ENCODE measurements at places on chromosomes 3 and 15. TPM values are rescaled to one million over a fixed set of nuclear protein-coding genes. Genes with fewer than 3 reads are reported as not detected.

The GOLGA6L2 gene
- total RNA-seq, result not detected

The CIAO2A gene
- total RNA-seq, result 46.6 TPM

The CLDN18 gene
- not detected for total RNA-seq

The TEX55 gene
- not detected for total RNA-seq

The HHLA2 gene
- under 0.01 TPM for total RNA-seq

The FAM3D gene
- 0.51 TPM for total RNA-seq

The STRA6 gene
- not detected for total RNA-seq

The LYZL4 gene
- not detected for total RNA-seq

The KNG1 gene
- total RNA-seq, result not detected

The HHATL gene
- not detected for total RNA-seq

The SMCO1 gene
- not detected for total RNA-seq

The PTPN23 gene
- 41.4 TPM for total RNA-seq

The KBTBD13 gene
- not detected for total RNA-seq

The TXNRD3 gene
- 7.3 TPM for total RNA-seq

DNA sequence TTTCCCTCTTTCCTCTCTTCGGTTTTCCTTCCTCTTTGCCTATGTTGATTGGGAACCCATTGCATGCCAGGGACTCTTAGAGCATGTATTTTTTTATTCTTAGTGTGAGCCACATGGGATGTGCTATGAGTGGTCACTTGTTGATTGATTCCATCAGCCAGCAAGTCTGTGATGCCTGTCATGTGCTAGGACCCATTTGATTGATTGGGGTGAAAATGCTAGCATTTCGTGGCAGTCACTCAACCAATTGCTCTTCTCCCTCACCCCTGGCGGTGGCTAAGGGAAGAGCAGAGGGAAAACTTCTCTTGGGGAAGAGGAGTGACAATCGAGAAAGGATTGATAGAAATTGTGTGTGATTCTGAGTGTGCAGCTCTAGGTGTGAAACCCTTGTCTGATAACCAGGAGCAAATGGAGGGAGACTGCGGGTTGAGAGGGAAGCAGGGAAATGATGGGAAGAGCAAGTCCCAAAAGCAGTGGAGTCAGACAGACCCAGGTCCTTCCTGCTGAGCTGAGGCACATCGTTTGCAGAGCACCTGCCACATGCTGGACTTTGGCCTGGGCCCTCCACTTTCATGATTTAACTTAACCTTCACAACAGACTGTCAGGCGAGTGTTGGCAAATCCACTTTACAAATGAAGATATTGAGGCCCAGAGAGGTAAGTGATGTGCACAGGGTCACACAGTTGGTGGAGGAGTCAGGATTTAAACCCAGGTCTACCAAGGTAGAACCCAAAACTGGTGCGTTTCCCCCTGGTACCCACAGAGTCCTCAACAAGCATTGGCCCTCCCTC, 40.0 kb downstream of the SLC6A11 start:
- DNase-seq, result no peak

DNA sequence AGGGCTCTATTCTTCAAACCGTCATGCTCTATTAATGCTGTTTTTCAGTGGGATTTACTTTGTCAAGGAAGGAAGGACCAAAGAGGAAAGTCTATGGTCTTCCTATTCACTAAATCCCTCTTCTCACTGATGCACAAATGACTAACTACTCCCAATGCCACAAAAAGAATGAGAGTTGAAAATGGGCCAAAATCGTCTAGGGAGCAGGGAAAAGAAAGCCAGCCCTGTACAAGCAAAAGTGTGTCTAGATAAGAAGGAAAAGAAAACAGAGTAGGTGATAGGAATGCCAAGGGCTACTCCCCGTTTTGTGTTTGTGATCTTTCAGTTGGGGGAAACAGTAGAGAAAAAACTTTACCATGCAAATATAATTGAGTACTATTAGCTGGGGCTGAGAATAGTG, 97.2 kb upstream of the TMCO5A start:
- DNase-seq, result no peak

DNA sequence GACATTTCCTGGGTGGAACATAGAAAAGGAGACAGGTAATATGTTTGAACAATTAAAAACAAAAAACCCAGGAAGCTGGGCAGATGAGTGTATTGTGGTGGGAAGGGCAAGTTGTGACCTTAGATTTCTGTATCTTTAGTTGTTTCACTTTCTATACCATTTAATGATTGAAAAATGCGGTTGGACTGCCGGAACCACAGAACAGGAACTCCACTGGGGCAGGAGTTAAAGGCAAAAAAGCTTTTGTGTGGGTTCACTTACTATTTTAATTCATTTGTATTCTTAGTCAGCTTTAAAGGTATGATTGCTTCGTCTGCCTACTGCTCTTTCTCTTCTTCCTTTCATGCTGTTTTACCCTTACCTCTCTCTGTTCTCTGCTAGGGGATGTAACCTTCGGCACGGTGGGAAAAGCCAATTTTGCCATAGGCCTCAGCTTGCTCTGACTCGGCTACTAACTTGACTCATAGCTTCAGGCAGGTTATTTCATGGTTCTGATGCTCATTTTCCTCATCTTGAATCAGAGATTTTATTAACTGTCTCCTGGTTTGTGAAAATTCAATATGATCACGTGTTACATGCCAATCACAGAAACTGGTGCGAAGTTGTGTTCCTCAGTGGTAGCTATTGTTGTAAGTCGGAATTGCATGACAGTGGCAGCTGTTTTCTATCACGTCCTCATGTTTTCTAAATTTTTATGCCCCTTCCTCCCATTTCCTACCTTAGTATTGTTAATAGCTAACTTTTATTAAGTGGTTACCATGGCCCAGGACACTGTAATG, 1.6 kb upstream of the MCTP2 start:
- DNase-seq, result no peak

GRCh38 chr3:20478436-20478835, 292.4 kb upstream of the SGO1 start:
- peak; percentile 7 for DNase-seq

DNA sequence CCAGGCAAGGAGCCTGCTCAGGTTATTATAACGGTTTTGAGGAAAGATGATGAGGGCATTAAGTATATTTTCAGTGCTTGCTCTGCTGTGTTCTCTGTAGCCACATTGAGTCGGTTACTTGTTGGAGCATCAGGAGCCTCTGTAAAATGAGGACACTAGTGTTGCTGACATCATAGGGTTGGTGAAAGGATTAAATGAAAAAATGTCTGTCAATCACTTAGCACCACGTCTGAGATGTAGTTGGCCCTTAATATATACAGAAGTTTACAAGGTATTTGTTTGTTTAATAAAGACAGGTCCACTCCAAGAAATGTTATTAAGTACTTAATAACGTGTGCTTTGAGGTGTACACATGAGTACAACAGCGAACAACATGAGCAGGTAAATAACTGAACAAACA, 735 bp upstream of the SLC25A26 start:
- peak; percentile 4 for DNase-seq

GRCh38 chr3:141266797-141267555, 35.4 kb downstream of the PXYLP1 start:
- DNase-seq, result peak; percentile 7

GRCh38 chr3:188407158-188407880, 253.4 kb downstream of the LPP start:
- DNase-seq, result no peak

DNA sequence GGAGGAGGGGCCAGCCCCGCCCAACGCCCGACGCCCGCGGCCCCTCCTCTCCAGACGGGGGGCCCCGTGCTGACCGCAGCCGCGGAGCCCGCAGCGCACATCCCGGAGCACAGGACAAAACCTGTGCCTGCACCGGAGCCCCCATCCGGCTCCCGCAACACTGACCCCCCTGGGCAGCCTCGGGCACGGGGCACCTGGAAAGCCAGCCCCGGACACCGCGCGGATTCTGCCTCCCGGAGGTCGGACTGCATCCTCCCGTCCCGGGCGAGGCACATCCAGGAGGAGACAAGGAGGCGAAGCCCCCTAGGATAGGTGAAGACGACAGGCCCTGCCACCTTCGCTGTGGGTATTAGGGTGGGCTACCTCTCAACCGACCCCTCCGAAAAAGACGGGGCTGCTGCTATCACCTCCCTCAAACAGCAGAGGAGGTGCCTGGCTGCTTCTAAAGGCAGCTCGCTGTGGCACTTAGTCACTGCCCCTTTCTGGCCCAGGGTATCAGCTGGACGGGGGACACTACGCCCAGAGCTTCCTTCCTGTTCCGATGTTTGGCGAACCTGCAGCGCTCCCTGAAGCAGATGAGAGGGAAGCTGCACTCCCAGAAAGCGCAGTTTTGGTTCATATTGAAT, 10.6 kb downstream of the XXYLT1 start:
- peak; percentile 55 for DNase-seq

GRCh38 chr3:113051787-113052186, 61.0 kb downstream of the GTPBP8 start:
- DNase-seq, result no peak

DNA sequence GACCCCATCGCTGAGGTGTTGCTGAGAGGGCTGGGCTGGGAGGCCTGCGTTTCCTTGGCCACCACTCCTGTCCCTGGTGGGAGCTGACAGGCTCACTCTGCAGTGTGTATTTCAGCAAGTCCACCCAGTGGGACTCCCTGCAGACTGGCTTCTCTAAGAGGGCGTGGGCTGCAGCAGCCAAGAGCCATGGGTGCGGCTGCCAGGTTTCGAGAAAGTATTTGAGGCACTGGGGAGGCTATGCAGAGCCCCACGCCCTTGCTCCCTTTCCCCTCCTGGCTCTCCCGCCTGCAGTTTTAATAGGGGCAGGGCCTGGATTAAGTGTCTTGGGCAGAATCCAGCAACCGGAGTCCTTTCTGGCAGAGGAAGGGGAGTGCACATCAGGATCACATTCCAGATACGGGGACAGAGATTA, 242.1 kb downstream of the THSD4 start:
- DNase-seq, result no peak

GRCh38 chr3:187849016-187849654, 103.9 kb upstream of the BCL6 start:
- DNase-seq, result no peak

DNA sequence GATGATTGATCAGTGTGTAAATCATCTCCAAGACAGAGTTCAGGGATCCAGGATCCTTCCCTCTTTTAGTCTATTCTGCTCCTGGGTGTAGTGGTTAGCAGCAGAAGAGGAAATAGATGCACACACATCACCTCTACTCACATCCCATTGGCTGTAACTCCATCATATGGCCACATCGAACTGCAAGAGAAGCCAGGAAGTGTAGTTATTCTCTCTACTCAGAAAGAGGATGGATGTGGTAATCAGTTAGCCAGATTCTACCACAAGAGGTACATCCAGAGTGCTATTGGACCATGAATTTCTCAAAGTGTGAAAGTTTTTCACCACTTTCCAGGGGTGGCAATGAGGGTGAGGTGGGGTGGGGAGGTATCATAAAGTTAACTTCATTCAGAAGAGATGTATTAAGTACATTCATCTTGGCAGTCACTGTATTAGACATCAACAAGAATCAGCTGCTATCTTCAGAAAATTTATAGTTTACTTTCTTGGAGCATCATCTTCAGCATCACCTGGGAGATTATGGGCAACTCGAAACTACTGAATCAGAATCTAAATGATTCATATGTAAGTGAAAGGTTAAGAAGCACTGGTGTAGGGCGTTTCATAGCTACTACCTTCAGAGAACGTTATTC, 60.6 kb upstream of the GAP43 start:
- no peak for DNase-seq

DNA sequence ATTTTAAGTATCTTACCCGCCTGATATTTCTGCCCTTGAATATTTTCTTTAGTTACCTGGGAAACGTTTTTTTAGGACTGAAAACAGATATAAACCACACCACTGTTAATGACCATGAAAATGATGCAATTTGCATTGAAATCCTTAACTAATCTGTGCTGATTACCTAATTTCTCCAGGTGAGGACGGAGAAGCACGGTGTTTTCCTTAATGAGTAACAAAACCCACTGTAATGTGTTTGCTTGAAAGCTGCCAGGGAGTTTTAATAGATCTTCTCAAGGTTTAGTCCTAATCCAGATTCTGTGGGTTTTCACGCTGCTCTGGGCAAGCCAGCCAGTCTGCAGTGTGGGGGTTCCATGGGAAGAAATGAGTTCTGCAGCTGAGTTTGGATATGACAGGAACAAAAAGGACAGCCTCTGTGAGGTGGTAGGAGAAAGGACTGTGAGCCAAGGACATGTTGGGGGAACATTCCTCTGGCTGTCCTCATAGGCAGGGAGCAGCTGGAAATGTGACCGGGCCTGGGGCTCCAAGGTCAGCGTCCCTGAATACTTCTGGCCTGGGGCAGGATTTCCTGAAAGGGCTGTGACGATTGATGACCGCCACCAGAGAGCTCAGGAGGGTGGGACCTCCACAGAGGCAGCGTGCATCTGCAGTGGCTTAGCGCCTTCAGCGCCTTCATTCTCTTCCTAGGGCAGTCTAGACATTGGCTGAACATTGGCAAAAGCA, 18.6 kb downstream of the THSD4 start:
- DNase-seq, result peak; percentile 63

DNA sequence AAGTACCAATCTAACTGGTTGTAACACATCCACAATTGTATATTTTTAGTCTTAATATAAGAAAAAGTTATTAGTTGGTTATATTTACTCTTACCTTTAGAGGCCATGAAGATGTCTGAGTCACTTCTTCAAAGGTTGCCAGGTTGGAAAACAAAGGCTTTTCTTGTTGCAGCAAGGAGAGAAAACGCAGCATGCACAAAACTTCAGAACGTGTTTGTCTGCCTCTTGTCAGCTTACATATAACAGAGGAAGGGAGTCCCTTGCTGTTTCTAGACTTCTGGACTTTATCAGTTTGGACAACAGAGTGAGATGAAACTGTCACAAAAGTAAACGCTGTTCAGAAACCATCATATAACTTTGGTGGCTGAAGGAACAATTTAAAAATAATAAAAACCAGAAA, at the start of gene PLSCR5:
Gene PLSCR5 (minus strand): TSS at position 241 of the 400 bp plus-strand sequence. CDS start 134 bp downstream, at position 107.
- no peak for DNase-seq

DNA sequence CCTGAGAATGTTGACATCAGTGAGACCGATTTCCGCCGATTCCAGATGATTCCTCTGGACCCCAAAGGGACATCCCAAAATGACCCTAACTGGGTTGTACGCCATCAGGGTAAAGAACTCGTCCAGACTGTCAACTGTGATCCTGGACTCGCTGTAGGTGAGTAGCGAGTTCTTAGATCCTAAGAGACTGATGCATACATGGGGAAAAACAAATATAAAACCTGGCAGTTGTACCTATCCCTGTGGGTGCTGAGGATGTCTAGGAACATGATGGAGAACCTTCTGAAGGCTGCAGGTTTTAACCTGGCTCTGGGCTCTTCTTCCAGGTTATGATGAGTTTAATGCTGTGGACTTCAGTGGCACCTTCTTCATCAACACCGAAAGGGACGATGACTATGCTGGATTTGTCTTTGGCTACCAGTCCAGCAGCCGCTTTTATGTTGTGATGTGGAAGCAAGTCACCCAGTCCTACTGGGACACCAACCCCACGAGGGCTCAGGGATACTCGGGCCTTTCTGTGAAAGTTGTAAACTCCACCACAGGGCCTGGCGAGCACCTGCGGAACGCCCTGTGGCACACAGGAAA, 12.3 kb downstream of the THBS1 start:
- DNase-seq, result peak; percentile 57

DNA sequence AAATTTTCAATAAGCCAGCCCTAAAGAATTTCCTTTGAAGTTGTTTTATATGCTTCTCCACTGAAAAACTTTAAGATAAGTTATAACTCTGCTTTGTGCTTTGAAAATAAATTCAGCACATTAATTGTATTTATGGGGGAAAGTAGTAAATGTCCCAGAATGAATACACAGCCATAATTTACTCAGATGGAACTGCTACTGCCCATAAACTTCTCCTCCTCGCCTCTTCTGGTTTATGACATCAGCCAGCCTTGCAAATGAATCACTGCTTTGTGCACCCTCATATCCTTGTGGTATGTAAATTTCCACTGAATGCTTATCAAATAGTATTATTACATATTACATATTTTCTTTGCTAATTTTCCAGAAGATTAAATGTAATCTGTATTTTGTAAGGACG, 302.0 kb downstream of the DIPK2A start:
- DNase-seq, result no peak

Data from dermis blood vessel endothelial cell (primary cell).